ENCODE measurements at places on chromosomes 5 and 9.

GRCh38 chr9:69604568-69605219, 67.5 kb downstream of the APBA1 start:
- DNase-seq = no peak

GRCh38 chr9:86282979-86283535, 719 bp upstream of the ISCA1 start:
- peak; percentile 92 for DNase-seq

DNA sequence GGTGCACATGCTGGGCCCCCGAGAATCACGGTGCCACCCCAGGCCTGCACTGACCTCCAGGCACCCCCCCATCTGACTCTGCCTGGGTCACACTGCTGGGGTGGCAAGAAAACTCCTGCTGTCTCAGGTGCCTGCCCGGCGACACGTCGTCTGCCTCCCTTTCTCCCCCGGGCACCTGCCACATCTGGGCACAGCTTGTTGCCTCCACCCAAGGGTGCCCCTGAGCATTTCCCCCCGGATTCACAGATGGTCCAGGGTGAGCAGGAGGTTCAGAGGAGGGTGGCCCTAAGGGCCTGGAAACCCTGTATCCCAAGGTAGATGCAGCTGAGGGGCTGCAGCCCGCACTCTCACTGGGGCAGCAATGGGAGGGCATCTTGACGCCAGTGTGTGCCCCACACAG, 14.9 kb upstream of the QSOX2 start:
- no peak for DNase-seq

DNA sequence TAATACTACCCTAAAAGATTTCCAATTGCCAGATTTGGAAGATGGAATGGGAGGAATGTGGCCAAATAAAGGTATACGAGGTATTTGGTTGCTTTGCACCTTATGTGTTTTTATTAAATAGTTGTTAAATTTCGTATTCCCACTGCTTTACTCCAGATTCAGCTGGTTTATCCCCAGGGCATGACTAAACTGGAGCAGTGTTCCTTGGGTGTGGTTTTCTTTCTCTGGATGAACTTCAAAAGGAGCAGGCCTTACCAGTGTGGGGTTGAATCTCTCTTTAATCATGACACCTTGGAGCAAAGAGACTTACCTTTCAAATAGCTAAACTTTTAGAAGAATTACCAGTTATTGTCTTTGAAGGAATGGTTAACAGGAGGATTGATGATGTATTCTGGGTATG, 121.7 kb upstream of the BNC2 start:
- DNase-seq = no peak

- no peak for DNase-seq
Measured at GRCh38 chr5:61860978-61861377, 445.0 kb upstream of the KIF2A start.

DNA sequence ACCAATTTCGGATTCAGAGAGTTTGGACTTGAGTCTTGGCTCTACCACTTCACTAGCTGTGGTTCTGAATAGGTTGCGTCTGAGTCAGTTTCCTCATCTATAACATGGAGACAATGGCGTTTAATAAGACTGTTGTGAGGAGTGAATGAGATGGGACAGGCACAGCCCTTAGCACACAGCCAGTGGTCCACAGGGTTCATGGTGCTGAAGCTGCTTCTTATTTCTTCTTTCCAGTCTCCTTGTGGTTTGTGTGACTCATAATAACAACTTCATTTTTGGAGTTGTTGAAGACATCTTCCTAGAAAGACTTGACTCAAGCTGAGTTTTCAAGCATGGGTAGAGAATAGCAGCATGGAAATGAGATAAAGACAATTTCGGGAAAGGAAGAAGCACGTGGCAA, 172.6 kb upstream of the PPP2R2B start:
- peak; percentile 45 for DNase-seq

- no peak for DNase-seq
Measured at GRCh38 chr9:20618361-20618802, 3.9 kb downstream of the MLLT3 start.

All from astrocyte of the spinal cord (primary cell).